Glomerular endothelial cell (primary cell): ENCODE measurements at places on chromosomes 3 and 15. TPM values are rescaled to one million over a fixed set of nuclear protein-coding genes. Genes with fewer than 3 reads are reported as not detected.

GRCh38 chr15:26739791-26740190 lies 33.1 kb downstream of the GABRB3 start:
- no peak for DNase-seq

DNA sequence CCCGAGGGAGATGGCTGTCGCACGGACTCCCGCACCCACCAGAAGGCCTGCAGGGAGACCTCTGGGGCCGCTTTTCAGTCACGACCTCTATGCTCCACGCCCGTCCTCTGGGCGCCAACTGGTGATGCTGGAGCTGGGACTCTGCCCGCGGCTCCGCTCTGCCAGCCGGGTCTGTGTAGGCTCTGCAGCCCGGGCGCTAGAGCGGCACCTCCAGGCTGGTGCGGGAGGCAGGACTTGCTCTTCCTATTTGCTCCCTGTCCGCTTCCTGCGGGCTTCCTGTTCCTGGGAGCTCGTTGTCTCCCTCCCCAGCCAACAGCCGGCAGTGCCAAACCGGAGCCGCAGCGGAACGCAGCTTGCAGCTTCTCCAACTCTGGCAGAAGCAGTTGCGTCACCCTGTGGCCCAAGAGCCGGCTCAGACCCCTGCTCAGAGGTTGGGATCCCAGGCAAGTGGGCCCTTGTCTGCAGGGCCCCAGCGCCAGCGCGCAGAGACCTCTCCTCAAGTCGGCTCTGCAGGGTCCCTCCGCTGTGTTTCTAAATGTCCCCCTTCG lies 285.9 kb downstream of the XXYLT1 start:
- no peak for DNase-seq

DNA sequence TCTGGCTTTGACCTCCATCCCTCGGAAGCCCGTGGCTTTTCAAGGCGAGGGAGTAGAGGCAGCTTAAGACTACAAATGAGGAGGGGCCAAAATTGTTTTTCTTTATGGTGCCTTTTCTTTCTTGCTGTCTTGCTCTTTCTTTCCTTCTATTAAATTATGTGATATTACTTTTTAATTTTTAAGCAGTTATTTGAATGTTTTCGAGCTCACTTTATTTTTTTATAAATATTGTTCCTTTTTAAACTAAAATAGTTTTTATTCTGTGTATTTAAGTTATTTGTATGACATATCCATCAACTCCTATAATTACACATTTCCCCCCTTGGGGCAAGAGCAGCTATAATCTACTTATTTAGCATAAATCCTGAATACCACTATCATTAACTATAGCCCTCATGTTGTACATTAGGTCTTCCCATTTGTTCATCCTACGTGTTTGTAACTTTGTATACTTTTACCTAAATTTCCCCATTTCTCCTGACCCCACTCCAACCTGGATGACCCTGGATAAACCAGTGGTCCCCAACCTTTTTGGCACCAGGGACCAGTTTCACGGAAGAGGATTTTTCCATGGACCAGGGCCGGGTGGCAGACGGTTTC lies 622 bp upstream of the PLSCR1 start:
- DNase-seq, result no peak

- DNase-seq, result no peak
Measured at GRCh38 chr15:41886741-41887140, 7.1 kb downstream of the SPTBN5 start.

GRCh38 chr3:131328721-131329120 lies 52.9 kb upstream of the NUDT16 start:
- DNase-seq, result no peak

The CKMT1A gene
- total RNA-seq, result not detected in 2 replicates

- no peak for DNase-seq
Measured at GRCh38 chr15:90138071-90138833, 36.0 kb upstream of the IDH2 start.

DNA sequence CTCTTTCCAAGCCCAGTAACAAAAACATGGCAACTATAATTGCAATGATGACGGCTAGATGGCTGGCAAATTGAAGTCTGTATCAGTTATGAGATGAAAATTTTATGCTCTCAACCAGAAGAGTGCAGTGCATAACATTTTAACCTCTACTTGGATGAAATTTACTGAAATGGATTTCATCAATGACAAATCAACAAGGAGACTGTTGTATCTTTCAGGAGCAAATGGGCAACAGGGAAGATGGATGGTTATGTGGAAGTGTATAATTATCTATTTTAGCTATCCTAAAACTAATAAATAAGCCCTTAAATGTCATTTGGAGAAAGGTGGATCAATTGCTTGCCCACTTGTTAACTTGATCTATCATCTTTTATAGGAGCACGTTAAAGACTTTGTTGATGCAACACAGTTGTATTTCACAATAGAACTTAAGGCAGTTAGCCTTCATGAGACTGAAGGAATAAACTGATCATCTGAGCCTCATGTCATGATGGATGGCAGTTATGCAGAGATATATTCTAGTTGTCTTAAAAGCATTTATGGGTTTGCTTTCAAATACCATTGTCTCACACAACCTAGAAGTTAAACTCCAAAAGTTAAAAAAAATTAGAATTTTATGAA lies 315.1 kb upstream of the TBC1D5 start:
- no peak for DNase-seq

DNA sequence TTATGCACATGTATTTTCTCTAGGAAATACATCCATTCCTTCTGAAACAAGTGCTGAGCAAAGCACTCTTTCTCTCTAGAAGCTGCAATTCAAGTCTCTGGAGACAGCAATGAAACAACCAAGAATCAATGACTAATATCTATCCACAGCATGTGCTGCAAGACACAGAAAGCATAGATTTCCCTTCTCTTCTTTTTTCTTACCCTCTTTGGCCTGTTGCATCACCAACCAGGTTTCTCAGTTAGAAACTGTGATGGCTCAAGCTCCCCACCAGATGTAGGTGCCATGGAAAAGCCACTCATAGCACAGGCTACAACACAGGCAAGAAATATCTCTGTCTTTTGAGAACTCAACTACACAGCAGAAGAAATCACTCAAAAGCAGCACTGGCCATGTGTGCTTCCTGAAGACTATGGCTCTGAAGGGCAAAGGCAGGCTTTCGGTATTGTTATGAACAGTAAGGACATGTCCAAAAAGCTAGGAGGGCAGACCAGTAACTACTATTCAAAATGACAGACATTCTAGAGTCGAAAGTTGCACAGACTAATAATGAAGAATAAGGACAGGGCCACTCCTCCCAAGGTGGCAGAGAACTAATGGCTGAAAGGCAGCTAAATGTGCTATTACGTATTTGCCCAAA lies 15.5 kb downstream of the ZDHHC3 start:
- no peak for DNase-seq

DNA sequence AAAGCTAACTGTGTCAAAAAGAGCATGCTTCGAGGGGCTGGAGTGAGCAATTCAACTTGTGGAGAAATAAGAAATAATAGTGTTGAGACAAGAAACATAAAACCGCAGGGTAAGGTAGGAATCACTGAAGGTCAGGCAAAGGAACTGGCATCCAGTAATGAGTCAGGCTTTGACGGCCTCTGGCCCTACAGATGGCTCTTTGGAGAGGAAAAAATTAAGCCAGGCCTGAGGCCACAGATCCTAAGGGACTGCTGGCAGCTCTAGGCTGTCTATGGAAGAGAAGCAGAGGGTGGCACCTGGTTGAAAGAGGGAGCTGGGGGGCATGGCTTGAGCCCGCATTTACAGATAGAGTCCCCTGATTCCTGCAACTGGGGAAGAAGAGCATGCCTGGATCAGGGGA lies 28.6 kb upstream of the ZSCAN2 start:
- DNase-seq, result no peak

GRCh38 chr15:55420171-55420866 lies 12.0 kb downstream of the PIERCE2 start:
- DNase-seq, result no peak

The NR2E3 gene
- total RNA-seq, result 0.10 and 0.41 TPM in 2 replicates

DNA sequence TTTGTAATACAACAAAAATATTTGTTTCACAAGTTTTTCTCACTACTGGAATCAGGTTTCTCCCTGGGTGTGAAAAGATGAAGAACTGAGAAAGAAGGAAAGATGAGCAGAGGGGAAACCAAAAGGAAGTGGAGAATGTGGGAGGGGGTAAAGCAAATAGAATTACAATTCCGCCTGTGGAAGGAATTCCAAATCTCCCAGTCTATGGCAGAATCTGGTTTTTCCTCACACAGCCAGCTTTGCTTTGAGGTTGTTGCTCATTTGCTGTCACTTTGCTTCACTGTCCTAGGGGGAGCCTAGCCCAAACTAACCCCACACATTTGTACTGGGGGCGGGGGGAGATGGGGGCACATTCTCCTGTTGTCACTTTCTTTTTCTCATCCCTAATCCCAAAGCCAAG lies 43.9 kb downstream of the RPL22L1 start:
- no peak for DNase-seq

DNA sequence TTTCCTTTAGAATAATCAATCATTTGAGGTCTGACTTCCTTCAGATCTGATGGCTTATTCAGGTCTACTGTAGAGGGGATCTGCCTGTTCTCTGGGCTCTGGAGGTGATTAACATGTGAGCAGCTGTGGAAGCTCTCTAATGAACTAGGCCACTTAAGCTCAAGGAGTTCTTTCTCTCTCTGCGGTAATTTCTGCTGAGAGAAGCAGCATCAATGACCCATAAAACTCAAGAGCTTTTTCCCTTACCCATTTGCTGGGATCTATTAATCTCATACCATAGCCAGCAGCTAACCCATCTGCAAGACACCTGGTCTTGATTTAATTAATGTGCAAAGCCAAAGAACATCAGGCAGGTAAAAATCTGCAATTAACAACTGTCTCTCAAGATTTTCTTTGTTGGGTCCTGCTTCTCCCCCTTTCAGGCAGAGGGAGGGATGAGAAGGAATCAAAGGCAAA lies 73.2 kb upstream of the DLG1 start:
- DNase-seq, result no peak

The PROK2 gene
- not detected in 2 replicates for total RNA-seq

DNA sequence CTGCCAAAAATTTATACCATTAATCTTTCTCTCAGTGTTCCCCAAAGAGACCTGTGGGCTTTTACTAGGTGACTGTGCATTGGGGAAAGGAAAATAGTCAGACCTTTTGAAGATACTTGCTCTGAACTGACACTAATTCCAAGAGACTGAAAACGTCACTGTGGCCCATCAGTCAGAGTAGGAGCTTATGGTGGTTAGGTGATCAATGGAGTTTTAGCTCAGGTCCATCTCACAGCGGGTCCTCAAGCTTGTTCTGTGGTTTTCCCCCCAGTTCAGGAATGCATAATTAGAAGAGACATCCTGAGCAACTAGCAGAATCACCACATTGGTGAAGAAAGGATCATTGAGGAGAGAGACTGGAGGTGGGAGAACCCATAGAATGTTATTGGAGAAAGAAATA lies 134.7 kb downstream of the SV2B start:
- no peak for DNase-seq

The SLC12A1 gene
- total RNA-seq, result not detected in 2 replicates

- no peak for DNase-seq
Measured at GRCh38 chr3:89114841-89115223, 7.4 kb downstream of the EPHA3 start.

DNA sequence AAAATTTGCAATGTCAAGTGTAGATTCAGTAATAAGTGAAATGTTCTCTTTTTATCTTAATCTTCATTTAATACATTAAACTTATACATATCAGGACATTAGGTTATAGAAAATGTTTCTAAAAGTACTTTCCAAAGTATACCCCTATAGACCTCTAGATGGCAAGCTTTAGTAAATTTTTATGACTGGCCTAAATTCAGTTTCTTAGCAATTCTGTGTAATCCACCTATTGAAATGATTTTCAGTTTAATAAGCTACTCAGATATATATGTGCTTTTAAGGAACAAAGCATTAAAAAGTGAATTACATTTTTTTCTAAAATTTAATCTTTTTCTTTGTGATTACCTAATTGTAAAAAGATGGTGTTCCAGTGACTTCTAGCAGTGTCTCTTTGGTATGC lies 342.2 kb downstream of the GBE1 start:
- no peak for DNase-seq

The IL12A gene
- 4.6 and 6.0 TPM in 2 replicates for total RNA-seq

GRCh38 chr15:34259566-34259965 lies 34.8 kb downstream of the EMC4 start:
- no peak for DNase-seq
